ENCODE measurements at places on chromosomes 3 and 15.
A peak's percentile ranks its signal among the peaks of the same experiment; 100 is the strongest.

GRCh38 chr3:9978710-9979305 lies 7.8 kb downstream of the EMC3 start:
- no peak for DNase-seq

GRCh38 chr15:36608180-36608579 lies 28.8 kb downstream of the CDIN1 start:
- no peak for DNase-seq

DNA sequence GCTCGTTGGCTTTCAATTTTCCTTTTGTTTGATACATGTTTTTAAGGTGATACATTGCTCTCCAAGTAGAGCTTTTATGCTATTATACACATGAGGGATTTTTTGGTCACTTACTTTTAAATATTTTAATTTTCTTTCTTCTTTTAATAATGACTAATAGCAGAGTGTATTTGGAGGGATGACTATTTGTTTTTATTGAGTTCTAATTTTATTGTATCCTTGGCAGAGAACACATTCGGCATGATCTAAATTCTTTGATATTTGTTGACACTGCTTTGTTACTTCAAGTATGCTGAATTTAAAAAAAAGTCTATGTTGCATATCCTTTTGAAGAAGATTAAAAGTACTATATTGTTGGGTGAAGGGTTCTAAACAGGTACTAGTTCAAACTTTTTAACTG lies 149.9 kb upstream of the PDZRN3 start:
- no peak for DNase-seq

- DNase-seq, result peak; percentile 41
Measured at GRCh38 chr3:45182915-45183871, 37.0 kb upstream of the CDCP1 start.

DNA sequence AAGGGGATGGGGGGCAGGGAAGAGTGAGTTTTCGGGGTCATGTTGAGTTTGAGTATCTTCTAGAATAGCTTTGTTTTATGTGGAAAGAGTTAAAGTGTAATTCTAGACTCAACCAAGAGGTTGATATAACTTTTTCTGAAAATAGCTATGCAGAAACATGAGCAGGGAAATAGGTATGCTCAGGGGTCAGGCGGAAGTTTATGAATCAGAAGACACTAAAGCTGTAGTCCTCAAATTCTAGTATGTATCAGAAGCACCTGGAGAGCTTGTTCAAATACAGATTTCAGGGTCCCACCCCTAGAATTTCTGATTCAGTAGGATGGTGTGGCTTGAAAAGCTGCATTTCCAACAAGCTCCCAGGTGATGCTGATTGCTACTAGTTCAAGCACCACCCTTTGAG lies 37.6 kb upstream of the UBE2E2 start:
- DNase-seq, result no peak

DNA sequence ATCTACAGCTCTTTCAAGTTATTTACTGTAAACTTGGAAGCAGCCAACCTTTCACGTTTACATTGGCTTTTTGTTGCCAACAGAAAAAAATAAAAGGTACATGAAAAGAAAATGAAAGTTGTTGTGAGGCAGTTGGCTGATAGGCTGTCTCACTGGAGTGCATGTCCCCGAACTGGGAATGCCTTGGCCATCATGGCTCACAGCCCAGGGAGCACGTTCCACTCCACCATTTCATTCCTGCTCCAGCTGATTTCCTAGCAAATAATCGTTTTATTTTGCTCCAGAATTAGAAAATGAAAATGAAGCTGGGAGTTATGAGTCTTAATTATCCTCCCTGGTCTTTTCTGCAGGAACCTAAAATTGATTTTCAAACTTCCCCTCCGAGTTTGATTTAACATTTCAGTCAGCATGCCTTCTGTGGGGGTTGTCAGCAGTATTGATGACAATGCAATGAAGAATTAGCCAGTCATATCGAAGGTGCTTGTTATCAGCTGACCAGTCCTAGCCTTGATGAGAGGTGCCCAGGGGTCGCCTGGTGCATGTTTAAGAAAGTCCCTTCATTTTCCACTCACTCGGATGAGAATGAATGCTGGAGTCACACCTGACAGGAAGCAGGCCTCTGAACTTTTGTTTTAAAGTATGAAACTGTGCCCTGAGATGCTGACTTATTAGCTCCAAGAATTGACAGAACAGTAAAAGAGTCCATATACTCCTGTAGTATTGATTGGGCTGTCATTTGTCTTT lies 293.7 kb upstream of the TRIM42 start:
- no peak for DNase-seq

GRCh38 chr15:70525551-70525950 lies 237.8 kb downstream of the UACA start:
- no peak for DNase-seq

DNA sequence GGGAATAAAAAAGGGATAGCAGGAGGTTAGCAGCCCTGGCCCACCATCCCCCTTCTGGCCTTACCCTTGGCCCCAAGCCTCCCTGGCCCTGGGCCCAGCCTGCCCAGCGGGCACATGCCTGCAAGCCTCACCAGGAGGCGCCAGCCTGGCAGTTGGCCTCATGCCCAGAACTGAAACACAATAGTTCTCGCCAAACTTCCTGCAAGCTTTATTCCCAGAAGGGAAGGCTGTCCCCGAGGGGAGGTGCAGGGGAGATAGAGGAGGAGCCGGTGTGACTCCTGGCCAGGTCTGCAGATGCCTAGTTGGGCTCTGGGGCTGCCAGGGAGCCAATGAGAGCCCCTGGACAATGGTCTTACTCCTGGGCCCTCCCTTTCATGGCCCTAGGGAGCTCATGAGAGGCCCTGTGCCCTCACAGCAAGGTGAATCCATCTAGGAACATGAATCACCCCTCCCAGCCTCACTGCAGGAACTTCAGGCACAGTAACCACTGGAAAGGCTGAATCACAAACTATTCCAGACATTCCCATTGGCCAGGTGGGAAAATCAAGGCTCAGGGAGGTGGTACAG lies 4.0 kb downstream of the CCDC33 start:
- peak; percentile 44 for DNase-seq

GRCh38 chr3:53650928-53651661 lies 156.7 kb downstream of the CACNA1D start:
- DNase-seq, result no peak

DNA sequence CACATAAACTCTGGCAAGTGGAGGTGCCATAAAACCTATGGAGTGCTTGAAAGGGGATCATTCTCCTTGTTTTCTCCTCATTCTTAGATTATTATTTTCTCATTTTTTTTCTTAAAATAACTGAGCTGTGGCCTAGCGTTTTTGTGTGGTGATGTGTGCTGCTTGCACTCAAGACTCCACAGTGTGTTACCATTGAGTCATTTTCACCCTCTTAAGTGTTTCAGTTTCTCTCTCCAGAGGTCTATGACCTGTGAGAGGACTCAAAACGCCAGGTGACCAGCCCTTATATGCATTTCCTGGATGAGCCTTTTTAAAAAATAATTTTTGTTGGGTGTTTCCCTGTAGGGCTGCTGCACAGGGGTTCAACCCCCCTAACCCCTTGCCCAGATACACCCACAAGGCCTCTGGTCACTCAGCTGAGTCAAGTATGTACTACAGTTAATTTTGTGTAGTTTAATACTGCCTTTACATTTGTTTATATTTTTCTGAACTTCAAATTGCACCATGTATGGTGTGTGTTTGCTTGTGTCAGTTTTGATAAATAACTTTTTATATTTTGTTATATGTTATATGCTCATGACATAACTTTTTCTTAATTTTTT lies 15.4 kb upstream of the BTLA start:
- no peak for DNase-seq

DNA sequence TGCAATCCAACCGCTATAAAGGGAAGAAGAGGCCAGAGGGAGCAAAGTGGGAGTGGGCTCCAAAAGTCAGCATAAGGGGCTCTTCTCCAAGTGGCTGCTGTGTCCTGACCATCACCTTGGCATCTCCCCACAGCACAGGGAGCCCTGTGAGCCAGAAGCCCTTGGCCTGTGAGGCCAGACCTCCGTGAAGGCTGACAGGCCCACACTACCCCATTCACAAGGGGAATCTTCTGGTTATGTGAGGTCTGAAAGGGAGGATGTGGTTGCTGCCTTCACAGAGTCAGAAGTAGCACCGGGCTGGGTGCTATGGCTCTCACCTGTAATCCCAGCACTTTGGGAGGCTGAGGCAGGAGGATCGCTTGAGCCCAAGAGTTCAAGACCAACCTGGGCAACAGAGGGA lies 2.6 kb upstream of the ULK3 start:
- DNase-seq, result no peak

- no peak for DNase-seq
Measured at GRCh38 chr15:67130673-67131601, 65.5 kb downstream of the SMAD3 start.

DNA sequence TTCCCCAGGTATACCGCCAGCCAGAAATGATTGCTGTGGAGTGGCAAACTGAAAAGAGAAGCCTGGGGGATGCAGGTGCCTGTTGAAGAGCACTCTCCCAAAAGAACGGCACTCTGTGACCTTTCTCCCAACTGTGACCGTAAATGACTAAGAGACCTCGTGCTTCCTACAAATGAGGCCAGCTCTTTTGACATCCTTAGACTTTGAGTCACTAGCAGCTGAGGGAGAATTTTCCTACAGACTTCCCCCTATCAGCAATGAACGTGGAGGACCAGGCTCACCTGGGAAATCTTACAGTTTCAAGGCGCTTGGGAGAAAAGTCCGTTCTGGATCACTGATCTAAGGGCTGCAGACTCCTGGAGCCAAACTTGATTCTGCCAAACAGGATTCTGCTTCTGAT lies 8.6 kb downstream of the AQP9 start:
- DNase-seq, result no peak

- DNase-seq, result no peak
Measured at GRCh38 chr3:195059006-195059350, 212.0 kb downstream of the XXYLT1 start.

DNA sequence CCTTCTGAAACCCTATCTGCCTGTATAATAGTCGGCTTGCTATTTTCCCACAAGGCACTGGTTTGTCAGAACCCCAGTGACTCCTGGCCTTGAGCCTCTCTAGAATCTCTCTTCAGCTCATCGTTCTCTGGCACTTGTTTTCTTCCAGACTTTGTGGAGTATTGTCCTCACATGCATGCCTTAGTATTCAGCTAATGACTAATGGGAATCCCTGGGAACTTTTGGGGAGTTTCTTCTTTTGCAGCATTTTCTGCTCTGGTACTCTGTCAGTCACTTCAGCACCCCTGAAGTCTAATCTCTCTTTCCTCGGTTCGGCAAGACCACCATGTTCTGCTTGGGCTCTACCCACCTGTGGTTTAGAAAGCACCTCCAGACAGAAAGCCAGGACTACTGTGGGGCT lies 35.8 kb upstream of the THRB start:
- no peak for DNase-seq

DNA sequence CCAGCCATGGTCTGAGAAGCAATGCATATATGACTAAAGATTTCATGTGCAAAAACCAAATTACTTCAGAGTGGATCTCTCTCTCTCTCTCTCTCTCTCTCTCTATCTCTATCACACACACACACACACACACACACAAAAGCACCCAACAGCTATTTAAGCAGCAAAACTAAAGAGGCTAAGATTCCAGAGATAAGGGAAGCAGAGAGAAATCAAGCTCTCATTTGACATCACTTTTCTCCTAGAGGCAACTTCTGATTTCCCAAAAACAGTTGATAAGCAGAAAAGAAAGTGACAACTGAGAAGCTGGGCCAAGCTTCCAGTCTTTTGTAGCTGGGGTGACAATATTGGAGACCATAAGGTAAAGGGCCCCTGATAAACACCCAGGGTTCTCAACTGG lies 526.0 kb upstream of the NR2F2 start:
- DNase-seq, result no peak

- DNase-seq, result no peak
Measured at GRCh38 chr3:48569808-48570450, 6.3 kb upstream of the UCN2 start.

GRCh38 chr15:22973286-22973685 lies 6.9 kb downstream of the CYFIP1 start:
- no peak for DNase-seq

DNA sequence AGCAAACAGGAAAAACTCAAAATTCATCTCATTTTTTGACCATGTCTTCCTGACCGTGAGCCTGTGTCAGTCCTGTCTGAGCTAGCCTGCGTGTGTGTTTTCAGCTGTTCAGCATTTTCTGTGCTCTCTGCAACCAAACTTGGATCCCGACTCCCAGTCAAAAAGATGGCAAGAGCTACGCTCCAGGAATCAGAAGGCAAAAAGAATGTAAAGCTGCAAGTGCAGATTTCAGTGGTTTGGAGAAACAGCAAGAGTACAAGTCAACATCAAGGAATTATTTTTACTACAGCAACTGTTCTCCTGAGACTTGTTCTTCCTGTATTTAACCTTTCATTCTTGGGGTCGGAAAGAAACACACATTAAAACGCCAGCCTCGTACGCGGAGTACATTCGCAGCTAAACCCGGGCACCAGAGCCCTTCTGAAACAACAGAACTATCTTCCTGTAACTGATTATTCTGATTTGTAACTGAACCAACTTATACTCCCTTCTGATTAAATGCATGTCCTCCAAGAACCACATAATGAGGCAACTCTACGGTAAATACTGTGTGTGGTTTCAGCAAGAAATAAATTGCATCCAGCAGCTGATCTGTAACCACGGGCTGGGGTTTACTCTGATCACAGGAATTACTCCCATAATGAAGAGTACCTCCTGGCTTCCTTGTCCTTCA lies 107.4 kb downstream of the LRIG1 start:
- peak; percentile 50 for DNase-seq

DNA sequence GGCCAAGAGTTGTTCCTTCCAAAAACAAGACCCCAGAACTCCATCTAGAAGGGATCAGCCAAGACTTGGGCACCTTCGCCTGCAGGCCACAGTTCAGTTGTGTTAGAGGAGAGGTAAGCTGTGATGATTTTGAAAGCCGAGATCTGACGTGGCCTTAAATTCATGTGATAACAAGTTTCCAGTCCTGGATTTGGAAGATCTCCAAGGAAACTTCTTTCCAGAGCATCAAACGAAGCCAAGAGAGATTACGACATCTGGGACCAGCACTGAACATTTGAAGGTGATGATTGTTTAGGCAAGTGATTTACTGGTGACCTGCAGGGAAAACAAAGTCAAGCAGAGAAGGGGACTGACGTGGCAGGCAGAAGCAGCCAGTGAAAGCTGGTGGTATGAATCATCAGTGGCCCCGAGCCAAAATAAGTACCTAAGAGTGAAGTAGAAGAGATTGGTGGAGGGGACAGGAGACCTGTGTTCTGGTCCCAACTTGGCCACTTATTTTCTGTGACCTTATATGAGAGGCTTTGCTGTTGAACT lies 339.0 kb upstream of the PROK2 start:
- DNase-seq, result peak; percentile 66

GRCh38 chr3:172470588-172470987 lies 22.3 kb upstream of the GHSR start:
- DNase-seq, result no peak

GRCh38 chr15:100167884-100168375 lies 173.8 kb downstream of the ADAMTS17 start:
- no peak for DNase-seq

DNA sequence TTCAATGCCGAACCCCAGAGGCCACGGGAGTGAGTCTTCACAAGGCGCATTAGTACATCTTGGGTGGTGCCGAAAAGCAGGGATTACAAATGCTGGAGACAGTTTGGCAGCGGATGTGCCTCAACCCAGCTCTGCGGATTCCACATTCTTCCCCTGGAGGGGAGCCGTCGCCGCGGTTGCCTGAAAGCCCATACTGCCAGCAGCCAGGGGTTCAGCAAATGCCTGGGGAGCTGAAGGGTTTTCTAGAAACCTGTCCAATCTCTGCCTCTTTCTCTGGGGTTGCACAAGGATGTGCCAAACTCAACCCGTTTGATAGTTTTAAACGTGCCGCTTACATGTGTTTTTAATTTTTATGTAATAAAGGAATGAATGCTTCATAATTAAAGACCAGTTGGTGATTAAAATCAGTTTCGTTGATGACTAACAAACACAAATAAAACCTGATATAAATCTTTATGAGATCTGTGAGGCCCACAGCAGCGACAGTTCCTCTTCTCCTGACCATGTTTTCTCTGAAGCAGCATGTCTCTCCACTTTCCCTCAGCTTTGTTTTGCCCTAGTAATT lies 74.6 kb upstream of the LEKR1 start:
- DNase-seq, result peak; percentile 91

Data from astrocyte of the cerebellum (primary cell).